ENCODE measurements at places on chromosomes 5 and 9.

DNA sequence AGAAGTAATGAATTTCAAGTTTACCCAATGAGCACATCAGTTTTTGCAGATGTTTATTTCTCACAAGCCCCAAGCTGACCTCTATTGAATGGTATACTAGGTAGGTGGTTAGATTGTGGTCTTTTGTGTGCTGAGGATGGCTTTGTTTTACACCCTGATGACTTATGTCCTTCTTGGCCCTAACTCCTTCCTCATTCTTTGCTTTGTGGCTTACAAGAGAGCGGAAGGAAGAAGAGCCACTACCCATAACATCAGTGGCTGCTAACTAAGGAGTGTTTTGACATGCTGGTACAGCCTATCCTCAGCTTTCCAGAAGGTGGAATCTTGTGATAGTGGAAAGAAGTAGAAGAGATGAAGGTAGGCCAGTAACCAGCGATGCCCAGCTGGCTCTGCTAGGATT lies 85.7 kb upstream of the NTRK2 start:
- DNase-seq, result no peak

DNA sequence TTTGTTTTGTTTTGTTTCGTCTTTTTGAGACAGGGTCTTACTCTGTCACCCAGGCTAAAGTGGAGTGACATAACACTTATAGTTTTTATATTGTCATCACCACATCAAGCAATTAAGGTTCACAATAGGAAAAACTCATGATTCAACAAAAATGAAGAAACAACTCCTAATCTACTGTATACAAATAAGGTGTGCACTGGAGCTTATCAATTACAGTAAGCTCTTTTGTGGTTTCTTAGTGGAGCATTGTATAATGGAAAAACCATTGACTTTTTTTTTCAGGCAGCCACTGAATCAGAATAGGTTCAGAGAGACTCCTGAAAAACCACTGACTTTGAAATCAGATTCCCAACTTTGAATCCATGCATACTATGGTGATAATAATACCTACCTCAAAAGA lies 10.8 kb upstream of the PLIN2 start:
- DNase-seq, result no peak

GRCh38 chr5:36669015-36669651 lies 62.7 kb downstream of the SLC1A3 start:
- DNase-seq, result no peak

DNA sequence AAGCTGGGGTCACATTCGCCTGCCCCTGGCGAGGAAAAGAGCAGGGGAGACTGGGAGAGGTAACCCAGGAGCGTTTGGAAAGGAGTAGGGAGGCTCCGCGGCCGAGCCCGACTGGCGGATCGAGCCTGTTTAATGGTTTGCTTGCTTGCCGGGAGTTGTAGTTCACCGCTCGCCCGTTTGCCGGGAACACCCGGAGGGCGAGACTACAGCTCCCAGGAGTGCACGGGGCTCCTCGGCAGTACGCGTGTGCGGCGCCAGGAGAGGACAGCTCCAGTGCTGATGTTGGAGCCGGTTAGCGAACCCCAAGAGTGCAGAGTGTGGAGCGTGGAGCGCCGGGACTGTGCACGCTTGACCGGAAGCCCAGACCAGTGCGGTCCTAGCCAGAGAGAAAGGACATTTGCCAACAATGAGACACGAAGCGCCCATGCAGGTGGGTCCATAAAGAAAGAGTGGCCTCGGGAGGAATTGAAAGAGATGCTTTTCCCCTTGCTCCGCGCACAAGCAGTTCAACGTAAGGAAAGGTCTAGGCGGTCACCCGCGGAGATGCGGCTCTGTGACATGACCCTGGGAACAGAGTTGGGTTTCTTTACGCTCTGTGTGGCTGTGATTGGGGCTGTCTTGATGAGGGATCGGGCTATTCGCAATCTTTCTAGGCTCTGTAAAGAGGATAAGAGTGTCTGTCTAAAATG lies at the start of gene RAB3C:
RAB3C (plus strand) TSS at position 273 of the 689 bp plus-strand sequence; CDS start at position 407, 134 bp downstream.
- no peak for DNase-seq

- no peak for DNase-seq
Measured at GRCh38 chr5:11251247-11251646, 490.2 kb upstream of the DAP start.

GRCh38 chr9:125561509-125562148 lies 145.4 kb downstream of the MAPKAP1 start:
- DNase-seq, result no peak

GRCh38 chr9:17824616-17825264 lies 245.9 kb downstream of the SH3GL2 start:
- no peak for DNase-seq

- DNase-seq, result no peak
Measured at GRCh38 chr5:127849408-127849807, 146.2 kb downstream of the CCDC192 start.

DNA sequence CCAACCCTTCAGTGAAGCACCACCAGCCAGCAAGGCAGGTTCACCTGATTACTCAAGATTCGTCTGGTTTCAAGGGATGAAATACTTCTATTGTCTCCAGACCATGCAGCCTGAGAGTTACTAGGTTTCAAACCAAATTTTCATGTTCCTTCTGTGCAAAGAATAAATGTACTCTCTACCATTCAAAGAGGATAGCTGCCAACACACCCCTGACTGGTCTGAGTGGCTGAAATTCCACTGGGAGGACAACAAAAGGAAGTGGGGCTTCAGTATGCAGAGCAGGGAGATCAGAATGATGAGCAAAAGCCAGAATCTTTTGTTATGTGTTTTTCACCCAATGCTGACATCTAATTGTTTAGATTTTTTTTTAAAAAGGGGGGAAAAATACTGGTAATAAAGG lies 356.3 kb downstream of the BNC2 start:
- DNase-seq, result no peak

DNA sequence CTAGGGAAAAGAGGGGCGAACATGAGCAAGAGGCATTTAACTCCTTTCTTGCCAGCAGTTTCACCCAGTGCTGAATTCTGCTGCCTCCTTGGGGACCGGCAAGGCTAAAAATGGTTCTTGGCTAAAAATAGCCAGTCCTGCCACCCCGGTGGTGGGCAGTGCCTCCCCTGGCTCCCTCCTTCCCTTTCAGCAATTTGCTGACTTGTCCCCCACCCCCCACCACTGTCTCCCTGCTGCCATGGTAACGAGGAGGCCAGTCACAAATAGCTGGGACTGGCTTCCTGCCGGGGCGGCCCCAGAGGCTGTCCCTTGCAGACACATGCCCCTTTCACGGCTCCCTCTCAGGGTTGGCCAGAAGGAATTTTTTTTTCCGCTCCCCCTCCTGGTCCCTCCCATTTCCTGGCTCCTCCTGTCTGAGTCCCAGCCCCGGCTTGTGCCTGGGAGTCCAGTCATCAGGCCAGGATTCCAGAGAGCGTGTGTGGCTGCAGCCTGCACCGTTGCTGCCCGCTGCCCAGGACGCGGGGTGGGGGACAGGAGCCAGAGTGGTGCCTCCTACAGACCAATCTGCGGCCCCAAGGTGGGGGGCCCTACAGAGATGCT lies 130.3 kb downstream of the RGS3 start:
- DNase-seq, result no peak

- no peak for DNase-seq
Measured at GRCh38 chr9:70406434-70406862, 8.0 kb downstream of the KLF9 start.

DNA sequence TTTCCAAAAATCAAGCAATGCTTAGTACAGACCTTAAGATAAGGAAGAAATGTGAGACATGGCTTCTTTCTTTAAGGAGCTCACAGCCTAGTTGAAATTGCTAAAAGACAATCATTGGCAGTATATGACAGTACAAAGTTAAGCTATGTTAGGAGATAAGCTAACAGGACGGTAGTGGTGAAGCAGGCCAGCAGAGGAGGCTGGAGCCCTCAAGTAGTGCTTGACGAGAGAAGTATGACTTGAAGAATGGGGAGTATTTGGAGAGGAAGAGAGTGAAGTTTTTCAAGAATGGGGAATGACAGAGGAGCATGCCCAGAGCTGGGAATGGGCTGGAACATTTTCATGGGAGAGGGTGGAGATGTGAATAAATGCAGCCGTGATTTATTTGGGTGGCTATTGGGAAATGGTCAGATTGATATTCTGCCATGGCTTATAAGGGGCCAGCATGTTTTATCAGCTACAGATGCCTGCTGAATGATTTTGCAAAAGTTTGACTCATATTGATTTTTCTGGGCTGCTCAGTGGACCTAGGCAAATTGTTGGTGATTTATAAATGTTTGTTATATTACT lies 43.7 kb downstream of the LURAP1L start:
- no peak for DNase-seq

GRCh38 chr5:164000241-164000640 lies 494.8 kb downstream of the MAT2B start:
- DNase-seq, result no peak

DNA sequence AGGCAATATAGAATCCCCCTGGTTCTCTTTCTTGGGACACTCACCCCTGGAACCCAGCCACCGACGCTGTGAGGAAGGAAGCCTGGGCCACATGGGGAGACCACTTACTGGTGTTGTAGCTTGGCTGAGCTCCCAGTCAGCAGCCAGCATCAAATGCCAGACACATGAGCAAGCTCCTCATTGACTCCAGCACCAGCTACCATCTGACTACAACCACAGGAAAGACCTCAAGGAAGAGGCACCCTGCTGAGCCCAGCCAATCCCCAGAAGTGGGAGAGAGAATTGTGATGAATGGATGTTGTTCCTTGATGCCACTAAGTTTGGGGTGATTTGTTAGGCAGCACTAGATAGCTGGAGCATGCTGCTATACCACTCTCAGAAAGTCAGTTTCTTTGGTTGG lies 36.0 kb downstream of the BNIP1 start:
- no peak for DNase-seq

DNA sequence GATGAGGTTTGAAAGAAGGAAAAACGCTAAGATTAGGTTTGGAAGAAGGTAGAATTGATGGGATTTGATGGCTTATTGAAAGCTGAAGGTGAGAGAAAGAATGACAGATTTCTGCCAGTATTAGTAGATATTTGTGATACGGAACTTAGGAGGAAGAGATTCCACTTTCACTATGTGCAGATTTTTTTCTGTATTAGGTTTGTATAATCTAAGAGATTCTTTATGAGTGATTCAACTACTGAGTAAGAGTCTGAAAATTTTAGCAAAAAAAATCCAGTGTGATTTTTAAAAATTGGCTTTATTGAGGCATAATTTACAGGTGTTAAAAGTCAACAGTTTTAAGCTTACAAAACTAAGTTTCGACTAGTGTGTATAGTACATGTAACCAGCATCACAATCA lies 54.1 kb downstream of the AP3S1 start:
- no peak for DNase-seq

DNA sequence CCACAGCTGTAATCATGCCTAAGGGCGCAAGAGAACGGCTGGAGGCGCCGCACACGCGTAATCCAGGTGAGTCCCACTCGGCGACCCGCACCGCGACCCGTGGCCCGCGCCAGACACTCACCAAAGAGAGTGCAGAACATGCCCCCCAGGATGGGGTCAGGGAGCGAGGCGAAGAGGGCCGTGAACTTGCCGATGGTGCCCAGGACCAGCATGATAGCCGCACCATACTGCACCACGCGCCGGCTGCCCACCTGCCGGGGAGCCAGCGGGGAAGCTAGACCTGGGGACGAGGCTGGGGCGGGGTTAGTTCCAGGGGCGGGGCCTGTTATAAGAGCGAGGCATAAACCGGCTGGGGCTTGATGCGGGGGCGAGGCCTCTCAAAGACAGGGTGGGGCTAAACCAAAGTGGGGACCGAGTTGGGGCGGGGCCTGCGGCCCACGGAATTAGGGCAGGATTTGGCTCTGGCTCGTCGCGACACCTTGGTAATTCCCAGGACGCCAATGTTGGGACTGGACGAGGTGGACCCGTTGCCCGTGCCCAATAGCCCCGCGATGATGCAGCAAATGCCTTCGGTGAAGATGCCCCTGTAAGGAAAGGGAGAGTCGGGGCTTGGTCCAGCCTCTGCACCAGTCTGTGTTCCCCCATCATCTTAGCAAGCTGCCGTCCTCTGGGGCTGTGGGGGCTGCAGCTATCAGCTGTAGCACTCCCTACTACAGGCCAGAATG lies 4.8 kb downstream of the SLC23A1 start:
- no peak for DNase-seq
